ENCODE measurements at places on chromosomes 12 and 14. TPM values are rescaled to one million over a fixed set of nuclear protein-coding genes. Genes with fewer than 3 reads are reported as not detected.

Gene AICDA
- not detected for total RNA-seq

- DNase-seq: no peak
Measured at GRCh38 chr12:71756054-71756690, 1.5 kb downstream of the RAB21 start.

DNA sequence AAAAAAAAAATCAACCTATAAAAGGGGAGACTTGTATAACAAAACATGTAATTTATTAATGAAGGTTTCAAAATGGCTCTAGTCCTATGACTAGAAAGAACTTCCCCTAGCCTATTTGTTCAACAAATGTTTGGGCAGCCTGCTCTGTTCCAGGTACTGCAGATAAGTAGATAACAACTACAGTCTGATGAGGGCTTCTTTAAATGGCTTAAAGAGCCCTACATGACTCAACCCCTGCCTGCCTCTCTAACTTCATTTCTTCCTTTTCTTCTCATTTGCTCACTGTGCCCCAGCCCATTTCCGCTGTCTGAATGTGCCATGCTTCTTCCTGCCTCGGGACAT lies 21.5 kb downstream of the ALDH6A1 start:
- DNase-seq: no peak

Gene DHRS4L2
- total RNA-seq: 4.7 TPM

- DNase-seq: peak; percentile 15
Measured at GRCh38 chr14:57171363-57171762, 97.3 kb downstream of the EXOC5 start.

DNA sequence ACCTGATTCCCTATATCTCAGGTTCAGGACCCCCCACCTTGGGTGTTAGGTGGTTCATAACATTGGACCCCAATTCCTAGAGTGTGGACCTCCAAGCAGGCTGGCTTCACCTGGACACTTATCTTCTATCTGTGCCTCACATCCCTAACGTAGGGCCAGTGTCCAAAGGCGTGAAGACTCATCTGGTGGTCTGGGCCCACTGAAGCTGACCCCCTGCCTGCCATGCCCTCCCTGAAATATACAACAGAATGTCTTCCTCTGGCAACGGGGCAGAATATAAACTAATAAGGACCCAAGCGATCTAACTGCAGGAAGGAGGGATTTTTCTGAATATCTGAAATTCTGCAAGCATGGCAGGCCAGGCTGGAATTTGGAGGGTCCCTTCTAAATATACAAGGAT lies 5.6 kb downstream of the HOXC13 start:
- DNase-seq: no peak

DNA sequence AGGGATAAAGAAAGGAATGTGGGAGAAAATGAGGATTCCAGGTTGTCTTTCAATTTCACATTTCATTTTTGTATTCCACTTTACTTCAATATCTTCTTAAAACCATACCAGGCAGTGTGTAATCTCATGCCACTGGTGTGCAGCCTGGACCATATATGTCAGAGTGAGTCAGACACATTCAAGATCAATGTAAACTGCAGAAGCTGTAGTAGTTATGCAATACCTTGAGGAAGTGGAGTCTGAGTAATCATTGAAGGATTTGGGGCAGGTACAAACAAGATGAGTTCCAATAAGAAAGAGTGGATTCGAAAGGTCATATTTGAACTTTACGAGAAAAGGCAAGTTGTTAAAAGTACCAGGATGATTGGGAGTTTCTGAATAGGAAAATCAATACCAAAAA lies 14.1 kb downstream of the PLCZ1 start:
- DNase-seq: no peak

Gene SMIM41
- total RNA-seq: 0.18 TPM

Gene TAS2R46
- 13.9 TPM for total RNA-seq
